ENCODE measurements at places on chromosomes 7 and 10.

DNA sequence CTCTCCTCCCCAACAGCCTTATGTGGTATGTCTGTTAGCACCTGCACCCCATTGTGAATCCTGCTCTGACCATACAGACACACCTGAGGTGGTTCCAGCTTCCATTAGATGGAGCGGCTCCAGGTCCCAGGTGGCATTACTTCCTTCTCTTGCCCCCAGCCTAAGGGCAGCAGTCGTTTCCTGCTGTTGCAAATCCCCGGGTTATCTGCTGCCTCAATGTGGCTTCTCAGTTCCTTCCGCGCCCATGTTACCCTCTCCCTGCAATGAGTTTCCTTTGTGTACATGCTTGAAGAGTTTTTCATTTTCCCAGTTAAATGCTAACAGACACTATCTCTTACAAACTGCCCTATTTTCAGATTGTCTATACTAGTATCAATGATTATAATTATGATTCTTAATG lies 62.8 kb upstream of the PRKCQ start:
- no peak for DNase-seq

DNA sequence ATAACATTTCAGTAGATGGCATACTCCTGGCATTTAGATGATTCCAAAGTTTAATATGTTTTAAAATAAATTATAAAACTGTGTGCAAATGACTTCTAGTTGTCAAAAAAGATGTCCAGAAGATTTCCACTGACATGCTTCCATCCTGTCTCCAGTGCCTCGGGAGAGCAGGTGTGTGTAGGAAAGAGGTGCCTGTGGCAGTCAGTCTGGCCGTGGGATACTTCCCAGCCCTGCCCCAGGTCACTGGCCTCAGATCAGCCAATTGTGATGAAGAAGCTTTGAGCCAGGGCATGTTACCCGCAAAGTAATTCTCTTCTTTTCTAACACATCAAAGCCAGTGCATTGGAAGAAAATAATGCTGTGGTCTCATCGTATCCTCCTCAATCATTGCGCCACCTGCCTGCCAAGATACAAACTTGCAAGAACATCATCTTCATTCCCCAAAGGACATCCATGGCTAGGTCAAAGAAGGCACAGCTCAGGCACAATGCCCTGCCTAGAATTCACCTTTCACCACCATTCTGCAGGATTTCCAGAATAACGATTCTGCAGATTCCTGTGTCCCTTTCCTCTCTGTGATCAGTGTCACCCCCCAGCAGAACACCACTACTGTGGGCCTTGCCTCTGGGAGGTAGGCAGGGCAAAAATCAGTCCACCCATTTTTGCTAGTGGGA lies 6.3 kb upstream of the KCNMA1 start:
- peak; percentile 49 for DNase-seq

DNA sequence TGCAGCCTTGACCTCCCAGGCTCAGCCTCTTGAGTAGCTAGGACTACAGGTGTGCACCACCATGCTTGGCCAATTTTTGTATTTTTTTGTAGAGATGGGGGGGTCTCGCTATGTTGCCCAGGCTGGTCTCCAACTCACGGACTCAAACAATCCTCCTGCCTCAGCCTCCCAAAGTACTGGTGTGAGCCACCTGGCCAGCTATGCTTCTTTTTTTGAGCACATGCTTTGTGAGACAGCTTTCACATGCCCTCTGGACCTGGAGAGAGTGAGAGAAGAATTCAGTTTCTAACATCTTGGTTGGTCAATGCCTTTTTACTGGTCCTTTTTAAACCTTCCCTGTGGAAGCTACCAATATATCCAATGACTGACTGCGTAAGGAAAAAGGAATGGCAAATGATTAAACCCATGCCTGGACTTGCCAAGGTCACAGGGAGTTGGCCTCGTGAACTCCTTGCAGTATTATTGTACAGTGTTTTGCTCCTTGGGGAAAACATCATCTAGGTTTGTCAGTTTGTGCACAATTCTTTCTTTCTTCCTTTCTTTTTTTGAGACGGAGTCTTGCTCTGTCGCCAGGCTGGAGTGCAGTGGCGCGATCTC lies 6.2 kb upstream of the FOXK1 start:
- DNase-seq = no peak

DNA sequence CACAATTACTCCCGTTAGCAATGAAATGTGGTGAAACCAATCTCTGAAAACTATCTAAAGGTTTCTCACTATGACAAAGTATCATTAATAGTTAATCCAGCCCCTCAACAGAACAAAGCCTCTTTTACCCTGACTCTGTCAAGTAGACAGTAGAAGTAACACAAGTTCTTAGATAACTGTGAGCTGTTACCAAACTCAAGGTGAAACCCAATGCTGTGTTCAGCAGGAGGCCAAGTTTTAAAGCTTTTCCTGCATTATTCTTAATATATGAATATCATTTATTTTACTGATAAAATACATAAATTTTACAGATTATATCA lies 109.1 kb downstream of the SRPK2 start:
- DNase-seq = no peak

DNA sequence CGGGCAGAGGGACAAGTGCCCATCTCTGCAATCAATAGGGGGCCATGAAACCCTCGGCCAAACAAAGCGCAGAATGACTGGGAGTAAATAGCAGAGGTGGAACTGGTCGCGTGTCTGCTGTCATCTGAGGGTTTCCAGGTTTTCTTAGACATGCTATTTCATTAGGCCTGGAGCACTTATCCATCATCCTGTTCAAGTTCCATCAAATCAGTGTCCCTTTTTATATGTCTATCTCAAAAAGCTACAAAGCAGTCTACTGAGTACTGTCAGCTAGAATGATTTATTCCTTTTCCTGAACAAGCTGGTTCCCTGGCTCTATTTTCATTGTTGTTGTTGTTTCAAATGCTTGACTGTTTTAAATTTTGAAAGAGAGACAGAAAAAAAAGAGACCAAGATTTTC lies 590.5 kb downstream of the PARD3 start:
- no peak for DNase-seq

DNA sequence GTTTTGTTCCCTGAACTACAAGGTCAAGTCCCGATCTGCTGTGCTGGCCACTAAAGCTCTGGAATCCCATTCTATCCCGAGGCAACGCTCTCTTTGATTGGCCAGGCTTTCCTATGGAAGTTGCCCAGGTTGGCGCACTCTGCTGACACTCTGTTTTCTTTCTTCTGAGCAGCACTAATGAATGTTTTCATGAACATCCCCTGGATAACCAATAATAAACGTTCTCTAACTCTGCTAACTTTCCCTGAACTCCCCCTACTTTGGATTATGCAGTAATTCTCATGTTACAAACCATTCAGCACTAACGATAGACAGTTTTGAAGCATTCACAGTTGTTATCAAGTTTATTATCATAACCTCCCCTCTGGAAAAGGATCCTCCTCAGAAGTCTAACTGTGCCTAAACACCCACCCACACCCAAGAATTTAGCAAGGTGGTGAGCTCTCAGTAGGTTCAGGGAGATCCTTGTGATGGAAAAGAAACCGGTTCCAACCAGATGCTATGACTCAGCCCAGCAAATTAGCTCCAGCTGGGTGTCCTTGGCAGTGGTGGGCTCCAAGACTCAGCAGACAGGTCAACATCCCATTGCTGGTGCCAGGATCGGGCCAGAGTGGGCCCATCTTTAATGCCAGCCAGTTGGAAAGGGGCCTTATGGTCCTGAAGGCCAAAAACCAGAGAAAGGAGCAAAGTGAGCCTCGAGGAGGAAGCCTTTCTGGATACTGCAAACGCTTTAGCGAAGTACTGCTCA lies 68.4 kb downstream of the CREB3L2 start:
- DNase-seq = peak; percentile 43

GRCh38 chr7:92034116-92034515 lies 93.5 kb downstream of the AKAP9 start:
- DNase-seq = no peak

GRCh38 chr7:106216517-106216922 lies 68.3 kb downstream of the NAMPT start:
- DNase-seq = peak; percentile 96

DNA sequence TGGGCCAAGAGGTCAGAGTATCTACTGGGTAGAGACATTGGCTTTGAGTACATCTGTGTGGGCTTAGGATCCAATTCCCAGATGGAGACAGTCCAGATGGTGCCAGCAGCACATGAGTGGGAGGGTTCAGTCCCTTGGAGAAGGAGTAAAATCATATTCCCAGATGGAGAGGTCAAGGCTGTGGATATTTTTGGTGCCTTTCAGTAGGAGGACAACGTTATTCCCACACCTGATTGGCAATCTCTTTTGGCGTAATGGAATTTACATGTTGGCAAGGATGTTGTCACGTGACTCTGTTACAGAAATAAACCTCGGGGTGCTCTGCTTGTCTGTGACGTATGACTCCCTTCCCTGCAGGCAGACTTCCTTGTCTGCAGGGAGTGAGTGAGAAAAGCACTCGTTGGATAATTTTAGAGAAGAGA lies 27.6 kb downstream of the NPS start:
- DNase-seq = no peak

GRCh38 chr7:148135116-148135515 lies 455.4 kb upstream of the C7orf33 start:
- DNase-seq = no peak

DNA sequence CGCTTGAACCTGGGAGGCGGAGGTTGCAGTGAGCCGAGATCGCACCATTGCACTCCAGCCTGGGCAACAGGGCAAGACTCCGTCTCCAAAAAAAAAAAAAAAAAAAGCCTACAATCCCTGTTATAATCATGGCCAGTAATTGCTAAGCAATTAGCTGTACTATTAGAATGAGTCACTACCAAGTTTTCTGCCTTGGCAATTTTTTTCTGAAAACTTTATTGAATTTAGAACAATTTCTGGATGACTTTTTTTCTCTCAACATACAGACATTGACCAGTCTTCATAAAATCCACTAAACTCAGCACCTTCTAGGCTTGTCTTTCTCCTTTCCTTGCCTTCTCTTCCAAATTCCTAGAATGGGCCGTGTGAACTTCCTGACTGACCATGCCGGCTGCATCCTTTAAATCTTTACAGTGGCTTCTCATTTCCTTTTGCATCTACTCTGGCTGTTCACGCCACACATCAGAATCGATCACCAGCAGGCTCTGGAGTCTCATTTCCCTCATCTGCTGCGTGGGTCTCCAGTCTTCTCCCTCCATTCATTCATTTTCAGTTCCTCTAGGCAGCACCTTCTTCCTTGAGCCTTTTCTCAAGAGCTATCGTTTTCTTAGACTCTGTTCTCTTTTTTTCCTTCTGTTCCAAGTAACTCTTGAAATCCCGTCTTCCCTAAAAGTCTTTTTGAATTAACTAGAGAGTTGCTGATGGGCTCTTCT lies 107.9 kb downstream of the KAT6B start:
- no peak for DNase-seq

DNA sequence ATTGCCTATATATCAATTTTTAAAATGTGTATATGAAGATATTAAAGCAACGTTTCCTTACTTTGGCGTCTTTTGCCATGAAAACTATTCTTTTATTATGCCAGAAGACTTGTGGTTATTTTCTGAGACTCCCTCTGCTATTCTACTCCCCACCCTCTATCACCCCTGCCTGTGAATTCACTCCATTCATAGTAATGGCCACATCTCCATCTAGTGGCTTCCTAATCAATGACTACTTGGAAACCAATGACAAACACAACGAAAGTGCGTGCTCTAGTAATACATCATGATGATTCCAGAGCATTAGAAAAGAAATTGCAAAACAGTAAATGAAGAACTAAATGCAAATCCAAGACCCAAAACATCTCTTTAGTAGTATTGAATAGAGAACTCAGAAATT lies 186.7 kb upstream of the HGF start:
- peak; percentile 52 for DNase-seq

DNA sequence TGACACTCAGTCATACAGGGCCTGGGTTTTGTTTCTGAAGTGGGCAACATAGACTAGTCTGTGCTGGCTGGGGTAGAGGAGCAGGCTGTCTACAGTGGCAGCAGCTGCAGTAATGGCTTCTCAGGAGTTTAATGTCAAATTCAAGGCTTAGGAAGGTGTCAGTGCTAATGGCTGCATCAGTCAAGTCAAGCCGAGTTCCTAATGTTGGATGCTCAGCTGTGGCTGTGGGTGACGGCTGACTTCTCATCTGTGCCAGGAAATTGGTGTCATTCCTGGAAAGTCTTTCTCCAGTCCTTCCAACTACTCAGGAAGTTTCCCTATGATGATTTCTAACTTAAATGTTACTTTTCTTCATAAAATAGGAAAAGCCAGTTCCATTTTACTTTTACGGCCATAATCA lies 468.1 kb upstream of the IGFBP3 start:
- DNase-seq = no peak

GRCh38 chr10:95907456-95908253 lies at the start of gene CC2D2B:
Gene CC2D2B, plus strand, starts transcription at chr10:95907975. Its CDS starts 3,349 bp downstream, at chr10:95911324.
- peak; percentile 89 for DNase-seq

- no peak for DNase-seq
Observed at GRCh38 chr7:149074116-149074885, 16.2 kb downstream of the ZNF786 start.

DNA sequence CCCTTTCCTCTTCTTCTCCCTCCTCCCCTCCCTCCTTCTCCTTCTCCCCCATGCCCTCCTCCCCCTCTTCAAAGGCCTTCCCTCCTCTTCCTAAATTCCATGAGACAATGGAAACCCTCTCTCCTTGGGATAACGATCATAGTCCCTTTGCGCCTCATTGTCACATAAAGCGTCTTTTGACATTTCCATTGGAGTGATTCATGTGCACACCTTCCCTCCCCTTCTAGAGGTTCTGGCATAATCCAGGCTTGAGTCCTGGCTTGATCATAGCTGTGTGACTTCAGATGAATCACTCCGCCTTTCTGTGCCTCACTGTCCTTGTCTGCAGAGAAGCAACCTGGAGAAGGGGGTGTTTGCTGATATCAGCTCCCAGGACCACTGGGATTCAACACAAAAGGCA lies 204.2 kb downstream of the TNS3 start:
- no peak for DNase-seq

- DNase-seq = no peak
Observed at GRCh38 chr7:127996253-127997071, 34.8 kb downstream of the LRRC4 start.

GRCh38 chr10:78890506-78890905 lies 178.3 kb upstream of the ZMIZ1 start:
- no peak for DNase-seq

DNA sequence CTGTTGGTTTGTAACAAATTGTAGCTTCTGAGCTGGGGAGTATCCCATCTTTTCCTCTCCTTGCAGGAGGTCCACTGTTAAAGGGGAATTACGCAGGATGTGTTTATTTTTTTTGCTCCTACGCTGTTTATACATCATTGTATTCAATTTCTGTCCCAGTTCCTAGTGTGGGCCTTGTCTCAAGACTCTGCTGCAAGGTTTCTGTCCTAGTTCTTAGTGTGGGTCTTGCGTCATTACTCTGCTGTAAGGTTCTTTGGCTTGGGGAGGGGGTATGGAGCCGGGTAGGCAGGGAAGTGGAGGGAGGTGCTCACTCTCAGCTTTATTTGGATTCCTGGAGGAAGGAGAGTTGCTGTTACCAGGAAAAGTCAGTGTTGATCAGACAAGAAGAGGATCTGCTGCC lies 64.0 kb upstream of the TRIM8 start:
- DNase-seq = peak; percentile 60

- DNase-seq = no peak
Observed at GRCh38 chr10:4685904-4686643, 139.9 kb upstream of the AKR1E2 start.

- no peak for DNase-seq
Observed at GRCh38 chr7:134932707-134933370, 53.5 kb upstream of the AGBL3 start.

Measured in endothelial cell of umbilical vein (primary cell).